ENCODE measurements at places on chromosomes 2 and 18.

GRCh38 chr2:24720310-24720709 lies 72.9 kb downstream of the PTRHD1 start:
- no peak for DNase-seq

DNA sequence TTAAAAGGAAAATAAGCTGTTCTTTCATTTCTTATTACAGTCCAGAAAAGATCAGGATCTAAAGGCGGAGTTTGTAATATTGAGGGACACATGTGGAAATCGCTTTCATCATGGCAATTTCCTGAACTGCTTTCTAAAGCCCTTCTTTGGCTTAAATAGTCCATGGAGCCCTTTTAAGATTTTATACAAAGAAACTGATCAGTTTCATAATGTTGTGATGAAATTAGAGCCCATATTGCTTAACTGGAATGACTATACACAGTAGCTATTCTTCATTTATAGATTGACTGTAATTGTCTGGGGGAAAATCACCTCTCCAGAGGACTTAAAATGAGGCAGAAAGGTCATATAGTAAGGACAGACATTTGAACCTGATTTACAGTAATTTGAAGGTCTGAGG lies 322.2 kb downstream of the ETAA1 start:
- no peak for DNase-seq

GRCh38 chr2:231931481-231931915 lies 5.3 kb upstream of the NPPC start:
- no peak for DNase-seq

- no peak for DNase-seq
Observed at GRCh38 chr2:152183401-152184073, 8.0 kb upstream of the STAM2 start.

DNA sequence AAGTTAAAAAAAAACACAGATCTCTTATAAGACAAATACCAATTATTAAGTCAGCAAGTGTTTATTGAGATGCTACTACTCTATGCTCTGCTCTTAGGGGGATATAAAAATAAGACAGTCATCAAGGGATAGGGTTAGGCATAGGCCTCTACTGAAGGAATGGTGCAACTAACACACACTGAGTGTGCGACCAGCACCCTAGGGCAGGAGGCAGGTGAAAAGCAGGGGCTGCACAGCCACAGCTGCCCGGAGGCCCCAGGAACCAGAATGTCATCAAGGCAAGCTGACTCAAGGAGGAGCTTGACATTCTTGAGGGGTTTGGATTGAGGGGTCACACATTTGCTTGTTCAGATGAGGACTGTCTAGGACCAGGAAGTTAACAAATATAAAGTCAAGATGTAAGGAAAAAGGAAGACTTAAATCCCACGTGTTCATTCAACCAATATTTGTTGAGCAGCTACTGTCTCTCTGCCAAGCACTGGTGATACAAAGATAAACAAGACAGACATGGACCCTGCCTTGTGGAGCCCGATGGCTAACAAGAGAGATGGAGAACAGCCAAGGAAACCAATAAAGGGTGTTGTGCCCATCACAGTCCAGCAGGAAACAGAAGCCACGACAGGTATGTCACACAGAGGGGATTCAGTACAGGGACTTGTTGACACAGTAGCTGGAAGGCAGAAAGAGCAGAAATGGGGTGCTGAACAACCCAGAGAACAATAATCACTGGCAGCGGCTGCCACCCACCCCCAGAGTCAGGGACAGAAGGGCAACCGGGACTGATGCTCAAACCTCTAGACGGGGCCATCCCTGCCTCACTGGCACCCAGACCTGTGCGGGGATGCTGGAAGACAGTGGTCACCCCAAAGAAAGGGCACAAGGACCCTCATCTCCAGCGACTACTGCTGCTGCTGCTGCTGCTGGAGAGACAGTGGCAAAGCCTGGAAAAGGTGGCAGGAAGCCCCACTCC lies 45.8 kb upstream of the MAL start:
- DNase-seq: no peak

GRCh38 chr2:3683748-3684454 lies 19.5 kb upstream of the DCDC2C start:
- no peak for DNase-seq

GRCh38 chr2:85716346-85716914 lies 22.3 kb downstream of the GNLY start:
- no peak for DNase-seq

- no peak for DNase-seq
Observed at GRCh38 chr18:50709193-50709592, 110.6 kb downstream of the MRO start.

DNA sequence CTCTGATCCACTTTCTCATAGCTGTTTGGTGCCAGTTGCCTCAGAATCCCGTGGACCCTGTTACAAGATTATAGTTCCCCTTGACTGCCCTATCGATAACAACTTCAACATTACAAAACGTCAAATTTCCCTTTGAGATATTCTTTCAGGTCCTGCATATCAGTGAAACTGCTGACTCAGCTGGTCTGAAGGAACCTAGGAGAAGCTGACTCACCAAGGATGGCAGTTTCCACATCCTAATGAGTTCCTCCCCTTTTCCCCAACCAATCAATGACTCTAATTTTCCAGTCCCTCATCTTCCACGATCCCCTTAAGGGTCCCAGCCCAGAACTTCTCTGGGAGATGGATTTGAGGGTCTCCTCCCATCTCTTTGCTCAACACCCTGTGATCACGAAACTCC lies 27.6 kb upstream of the GNAL start:
- DNase-seq: no peak

- no peak for DNase-seq
Observed at GRCh38 chr2:205755923-205756322, 73.6 kb downstream of the NRP2 start.

- no peak for DNase-seq
Observed at GRCh38 chr2:103986001-103986400, 867.9 kb upstream of the POU3F3 start.

DNA sequence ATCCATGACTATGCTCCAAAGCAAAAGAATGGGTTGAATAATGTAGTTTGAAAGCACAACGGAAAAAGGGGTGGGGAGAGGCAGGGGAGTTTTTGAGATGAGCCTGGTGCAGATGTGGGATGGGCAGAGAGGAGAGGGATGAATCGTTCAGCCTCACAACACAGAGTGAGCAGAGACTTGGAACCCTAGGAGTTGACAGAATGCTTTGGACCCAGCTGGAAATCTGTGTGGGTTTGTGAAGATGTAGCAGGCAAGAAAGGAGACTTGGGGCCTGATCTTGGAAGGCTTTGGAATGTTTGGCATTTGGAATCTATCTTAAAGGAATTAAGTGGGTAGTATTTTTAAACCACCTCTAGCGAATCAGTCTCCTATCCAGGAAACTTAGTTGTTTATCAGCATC lies 66.0 kb upstream of the KCTD1 start:
- no peak for DNase-seq
